ENCODE measurements at places on chromosomes 5 and 9.

DNA sequence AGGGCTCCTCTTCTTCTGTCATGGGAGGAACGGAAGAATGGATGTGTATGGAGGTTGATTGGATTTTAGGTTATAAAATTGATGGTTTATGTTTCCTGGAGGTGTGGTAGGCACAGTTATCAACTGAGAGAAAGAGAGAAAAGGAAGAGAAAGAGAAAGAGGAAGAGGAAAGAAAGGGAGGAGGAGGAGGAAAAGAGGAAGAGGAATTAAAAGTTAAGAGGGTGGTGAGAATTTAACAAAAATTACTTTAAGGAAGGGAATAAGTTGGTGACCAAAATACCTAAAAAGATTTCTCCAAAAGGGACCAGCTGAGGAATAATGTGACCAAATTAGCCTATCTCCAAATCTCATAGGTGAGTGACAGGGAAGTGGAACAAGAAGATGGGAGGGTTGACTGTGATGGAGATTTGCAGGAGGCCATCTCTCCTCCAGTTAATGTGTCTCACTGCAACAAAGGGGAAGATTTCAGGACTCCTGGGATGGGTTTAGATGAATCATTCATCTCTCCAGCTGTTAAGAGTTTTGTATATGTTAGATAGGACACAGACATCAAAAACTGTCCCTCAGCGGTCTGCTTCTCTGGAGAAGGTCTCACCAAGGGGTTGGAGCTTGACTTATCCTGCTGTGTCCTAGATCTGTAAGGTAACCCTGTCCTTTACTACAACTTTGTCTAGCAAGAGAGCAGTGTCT, 76.0 kb upstream of the TMC1 start:
- no peaks in the 10 kb centered on the region for H3K27me3 ChIP-seq
- no peaks in the 10 kb centered on the region for H3K36me3 ChIP-seq
- no peak overlapping the region for H3K4me3 ChIP-seq
- peaks cover 10% of the 10 kb centered on the region for H3K4me1 ChIP-seq

- no peak overlapping the region for H3K27ac ChIP-seq
- H3K4me1 ChIP-seq, result no peaks in the 10 kb centered on the region
- H3K36me3 ChIP-seq, result no peaks in the 10 kb centered on the region
- DNase-seq, result no peak
Observed at GRCh38 chr5:35466746-35467145, 150.9 kb upstream of the SPEF2 start.

- no peaks in the 10 kb centered on the region for H3K27me3 ChIP-seq
- no peak for DNase-seq
- no peak overlapping the region for H3K27ac ChIP-seq
Observed at GRCh38 chr5:150464554-150465012, 15.0 kb upstream of the RPS14 start.

DNA sequence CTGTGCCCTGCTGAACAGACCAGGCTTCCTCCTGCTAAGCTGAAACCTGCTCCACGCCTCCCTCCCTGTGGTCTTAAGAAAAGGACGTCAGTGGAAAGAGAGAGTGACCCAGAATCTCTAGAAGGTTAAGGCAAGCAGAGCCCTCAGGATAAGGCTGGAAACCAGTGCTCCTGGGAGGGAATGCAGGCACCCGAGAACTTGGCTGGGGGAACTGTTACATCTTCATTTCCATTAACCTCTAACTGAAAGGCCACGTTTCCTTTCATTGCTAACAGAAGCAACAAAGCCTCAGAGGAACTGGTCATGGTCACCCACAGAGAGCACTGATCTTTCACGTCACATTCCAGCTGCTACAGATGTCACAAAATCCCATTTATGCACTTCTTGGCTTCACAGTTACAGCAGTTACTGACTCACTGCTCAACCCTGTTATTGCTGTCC, 26.1 kb upstream of the AKNA start:
- no peaks in the 10 kb centered on the region for H3K27me3 ChIP-seq
- no peaks in the 10 kb centered on the region for H3K36me3 ChIP-seq
- DNase-seq, result no peak
- H3K27ac ChIP-seq, result no peak overlapping the region

GRCh38 chr9:6443661-6444060, 30.7 kb downstream of the UHRF2 start:
- no peak overlapping the region for H3K27ac ChIP-seq
- no peak for DNase-seq
- no peak overlapping the region for H3K4me3 ChIP-seq
- H3K36me3 ChIP-seq, result peaks cover under 1% of the 10 kb centered on the region

- no peaks in the 10 kb centered on the region for H3K36me3 ChIP-seq
- no peak overlapping the region for H3K4me3 ChIP-seq
- H3K27ac ChIP-seq, result no peak overlapping the region
- H3K4me1 ChIP-seq, result no peaks in the 10 kb centered on the region
- peaks cover 19% of the 10 kb centered on the region for H3K27me3 ChIP-seq
Observed at GRCh38 chr5:177389241-177390169, 5.3 kb downstream of the SLC34A1 start.

DNA sequence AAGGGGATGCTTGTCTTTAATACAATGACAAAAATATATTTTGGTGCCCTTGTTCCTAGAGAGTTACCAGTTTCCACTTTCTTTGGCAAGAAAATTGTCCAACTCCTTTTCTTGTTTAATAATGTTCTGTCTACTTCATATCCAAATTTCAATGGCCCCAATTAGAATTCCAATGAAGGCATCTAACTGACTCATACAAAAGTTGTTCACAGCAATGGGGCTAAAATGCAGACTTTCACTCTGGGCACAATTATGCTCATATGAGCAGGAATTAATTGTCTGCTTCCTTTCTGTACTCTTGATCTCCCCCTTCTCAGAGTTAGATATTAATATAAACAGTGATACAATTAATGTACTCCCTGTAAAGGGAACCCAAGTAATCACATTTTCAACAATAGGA, 42.1 kb upstream of the ZNF622 start:
- no peak overlapping the region for H3K4me3 ChIP-seq
- peaks cover 4% of the 10 kb centered on the region for H3K4me1 ChIP-seq
- no peak for DNase-seq
- no peak overlapping the region for H3K27ac ChIP-seq

DNA sequence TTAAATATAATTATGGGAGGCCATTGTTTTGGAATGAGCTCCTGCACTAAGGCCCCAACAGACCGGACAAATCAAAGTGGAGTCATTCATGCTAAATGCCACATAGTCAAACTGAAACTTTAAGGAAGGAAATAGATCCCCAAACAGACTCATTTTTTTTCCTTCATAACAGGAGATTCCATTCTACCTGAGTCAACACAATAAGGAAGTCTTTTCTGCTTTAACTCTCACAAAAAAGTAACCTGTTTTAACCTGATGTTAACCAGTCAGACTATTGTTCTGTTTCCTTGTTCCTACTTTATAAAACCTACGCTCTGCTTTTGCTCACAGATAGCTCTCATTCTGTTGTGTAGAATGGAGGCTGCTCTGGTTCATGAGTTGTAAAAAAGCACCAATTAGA, 234.9 kb downstream of the YTHDC2 start:
- H3K4me1 ChIP-seq, result no peaks in the 10 kb centered on the region
- H3K4me3 ChIP-seq, result no peak overlapping the region
- DNase-seq, result no peak

GRCh38 chr5:87074934-87075541, 192.6 kb upstream of the RASA1 start:
- H3K4me3 ChIP-seq, result no peak overlapping the region
- H3K4me1 ChIP-seq, result no peaks in the 10 kb centered on the region
- no peaks in the 10 kb centered on the region for H3K27me3 ChIP-seq
- H3K27ac ChIP-seq, result no peak overlapping the region
- no peaks in the 10 kb centered on the region for H3K36me3 ChIP-seq

GRCh38 chr5:34547300-34548085, 108.6 kb upstream of the RAI14 start:
- peaks cover 19% of the 10 kb centered on the region for H3K4me1 ChIP-seq
- DNase-seq, result no peak
- no peak overlapping the region for H3K4me3 ChIP-seq
- no peaks in the 10 kb centered on the region for H3K36me3 ChIP-seq

Data from neural progenitor cell (in vitro differentiated cells).